ENCODE measurements at places on chromosomes 5 and 9.
A peak's percentile ranks its signal among the peaks of the same experiment; 100 is the strongest.

GRCh38 chr9:69351227-69351626 lies 26.2 kb downstream of the ENTREP1 start:
- no peak for DNase-seq

DNA sequence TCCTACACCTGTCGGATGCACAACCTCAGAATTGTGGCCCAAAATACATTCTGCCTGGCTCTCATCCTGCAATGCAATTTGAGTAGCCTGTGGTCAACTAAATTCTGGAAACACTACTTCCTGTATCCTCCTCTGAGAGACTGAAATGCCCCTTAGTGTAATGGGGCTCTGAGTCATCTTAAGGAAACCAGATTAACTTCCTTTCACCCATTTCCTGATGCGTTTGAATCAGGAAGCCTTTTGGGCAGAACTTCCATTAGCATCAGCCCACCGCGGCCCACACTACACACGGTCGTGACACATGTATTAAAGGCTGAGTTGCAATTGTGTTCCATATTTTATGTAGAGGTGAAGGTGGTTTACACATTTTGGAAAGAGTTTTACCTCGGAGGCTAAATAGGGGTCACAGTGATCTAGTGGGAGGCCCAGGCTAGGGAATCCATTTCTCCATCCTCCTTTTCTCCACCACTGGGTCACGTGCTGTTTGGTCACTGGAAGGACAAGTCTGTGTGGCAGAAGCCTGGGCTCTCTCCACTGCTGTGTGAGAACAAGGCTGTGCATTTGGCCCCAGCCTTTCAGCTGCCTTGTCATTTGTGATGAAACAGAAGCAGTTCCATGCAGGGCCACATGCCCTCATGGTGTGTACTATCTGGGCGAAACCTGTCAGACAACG lies 55.9 kb downstream of the DAP start:
- peak; percentile 44 for DNase-seq

DNA sequence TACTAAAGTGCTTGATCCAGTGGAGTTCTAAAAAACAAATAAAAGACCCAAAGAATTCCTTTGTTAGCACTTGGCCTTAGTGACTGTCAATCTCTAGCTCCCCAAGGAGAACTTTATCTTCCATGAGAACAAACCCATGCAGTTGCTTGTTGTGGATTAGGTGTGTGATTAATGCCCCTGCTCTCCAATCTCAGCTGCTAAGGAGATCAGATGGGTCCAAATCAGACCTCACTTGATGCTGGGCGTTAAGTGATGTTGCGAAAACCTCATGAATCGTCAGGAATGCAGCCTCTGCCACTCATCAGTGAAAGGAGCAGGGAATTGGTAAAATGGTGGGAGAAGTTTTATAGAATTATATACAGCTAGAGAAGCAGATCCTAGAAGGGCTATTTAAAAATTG lies 133.7 kb downstream of the DMAC1 start:
- DNase-seq: no peak

- DNase-seq: no peak
These were observed 114.5 kb downstream of the MAT2B start for GRCh38 chr5:163619951-163620350.

- DNase-seq: peak; percentile 44
These were observed 91.7 kb upstream of the SHB start for GRCh38 chr9:38160613-38161215.
